ENCODE measurements at places on chromosomes 6 and 20.

DNA sequence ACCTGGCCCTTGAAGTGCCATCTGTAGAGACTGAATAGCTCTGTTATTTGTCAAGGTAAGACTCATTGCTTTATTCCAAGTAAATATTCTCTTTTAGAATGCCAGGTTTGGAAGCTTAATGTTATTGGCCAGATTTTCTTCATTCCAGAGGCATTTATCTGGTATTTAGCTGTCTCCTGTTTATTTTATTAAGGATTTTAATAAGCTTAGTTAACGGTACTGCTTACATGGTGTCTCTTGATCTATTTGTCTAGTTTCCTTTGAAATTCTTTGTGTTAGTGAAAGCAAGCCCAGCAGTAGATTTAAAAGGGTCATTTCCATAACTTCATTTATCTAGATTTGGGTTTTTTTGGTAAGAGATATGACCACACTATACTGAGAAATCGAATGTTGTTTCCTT lies 7.7 kb downstream of the RALY start:
- no peak for DNase-seq

DNA sequence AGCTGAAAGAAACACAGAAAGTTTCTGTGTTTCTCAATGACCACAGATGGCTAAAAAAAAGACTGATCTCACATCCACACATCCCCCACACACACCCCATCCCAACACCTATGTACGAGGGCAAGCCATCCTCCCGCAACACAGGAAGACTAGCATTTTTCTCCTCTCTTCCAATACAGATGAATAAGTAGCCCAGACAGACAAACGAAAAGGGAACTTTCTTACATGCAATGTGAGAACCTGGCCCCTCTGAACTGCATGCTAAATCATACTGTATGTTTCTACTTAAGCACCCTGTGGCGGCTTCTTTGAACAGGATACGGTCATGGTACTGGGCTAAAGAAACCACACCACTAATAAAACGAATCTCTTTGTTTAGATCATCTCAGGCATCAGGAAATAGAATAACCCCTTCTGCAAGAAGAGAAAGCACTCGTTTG lies 116.2 kb downstream of the GMDS start:
- DNase-seq = no peak

GRCh38 chr6:73747289-73747688 lies 51.3 kb downstream of the CD109 start:
- DNase-seq = peak; percentile 67

DNA sequence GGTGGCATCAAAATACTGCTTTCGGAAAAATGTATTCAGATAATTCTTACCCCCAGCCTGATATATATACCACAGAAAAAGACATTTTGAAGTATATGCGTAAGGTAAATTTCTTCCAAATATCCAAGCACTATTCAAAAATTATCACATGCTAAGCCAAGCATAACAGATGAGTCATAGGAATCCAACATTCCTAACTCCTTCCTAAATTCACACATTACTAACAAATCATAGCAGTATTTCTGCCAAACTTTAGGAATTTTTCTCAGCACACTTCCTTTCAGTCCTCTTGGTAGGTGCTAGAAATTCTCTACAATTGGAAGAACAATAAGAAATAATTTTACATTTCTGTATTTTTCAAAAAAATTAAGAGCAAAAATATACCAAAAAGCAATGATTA lies 417.5 kb downstream of the EYS start:
- DNase-seq = no peak

DNA sequence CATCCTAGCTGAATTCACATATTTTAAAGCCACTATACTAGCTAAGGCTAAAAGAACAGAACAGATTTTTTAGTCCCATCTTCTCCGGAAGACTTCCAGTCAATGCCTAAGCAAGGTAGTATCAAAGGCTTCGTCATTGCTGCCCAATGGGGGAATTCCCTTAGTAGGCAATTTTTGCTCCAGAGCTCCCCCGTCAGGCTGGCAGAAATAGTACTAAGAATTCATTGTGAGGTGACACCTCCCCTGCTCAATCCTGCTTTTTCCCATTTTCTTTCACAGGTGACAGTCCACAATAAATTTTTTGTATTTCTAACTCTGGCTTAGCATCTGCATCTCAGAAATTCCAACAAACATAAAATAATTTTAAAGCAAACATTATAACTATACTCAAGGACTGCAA lies 52.8 kb upstream of the SRSF6 start:
- DNase-seq = peak; percentile 21

GRCh38 chr20:57669632-57670031 lies 40.2 kb downstream of the PMEPA1 start:
- no peak for DNase-seq

GRCh38 chr20:24483435-24484080 lies 14.1 kb downstream of the SYNDIG1 start:
- DNase-seq = no peak

- no peak for DNase-seq
Observed at GRCh38 chr6:112332274-112332673, 14.9 kb upstream of the RFPL4B start.

GRCh38 chr6:130907687-130908086 lies 80.5 kb downstream of the SMLR1 start:
- DNase-seq = no peak

GRCh38 chr6:74631564-74631963 lies 574.3 kb downstream of the COL12A1 start:
- no peak for DNase-seq

- no peak for DNase-seq
Observed at GRCh38 chr6:41547799-41548097, 1.6 kb downstream of the FOXP4 start.

- no peak for DNase-seq
Observed at GRCh38 chr6:102686461-102686860, 1293.0 kb downstream of the GRIK2 start.

GRCh38 chr6:134663800-134664535 lies 285.9 kb downstream of the ALDH8A1 start:
- DNase-seq = no peak

DNA sequence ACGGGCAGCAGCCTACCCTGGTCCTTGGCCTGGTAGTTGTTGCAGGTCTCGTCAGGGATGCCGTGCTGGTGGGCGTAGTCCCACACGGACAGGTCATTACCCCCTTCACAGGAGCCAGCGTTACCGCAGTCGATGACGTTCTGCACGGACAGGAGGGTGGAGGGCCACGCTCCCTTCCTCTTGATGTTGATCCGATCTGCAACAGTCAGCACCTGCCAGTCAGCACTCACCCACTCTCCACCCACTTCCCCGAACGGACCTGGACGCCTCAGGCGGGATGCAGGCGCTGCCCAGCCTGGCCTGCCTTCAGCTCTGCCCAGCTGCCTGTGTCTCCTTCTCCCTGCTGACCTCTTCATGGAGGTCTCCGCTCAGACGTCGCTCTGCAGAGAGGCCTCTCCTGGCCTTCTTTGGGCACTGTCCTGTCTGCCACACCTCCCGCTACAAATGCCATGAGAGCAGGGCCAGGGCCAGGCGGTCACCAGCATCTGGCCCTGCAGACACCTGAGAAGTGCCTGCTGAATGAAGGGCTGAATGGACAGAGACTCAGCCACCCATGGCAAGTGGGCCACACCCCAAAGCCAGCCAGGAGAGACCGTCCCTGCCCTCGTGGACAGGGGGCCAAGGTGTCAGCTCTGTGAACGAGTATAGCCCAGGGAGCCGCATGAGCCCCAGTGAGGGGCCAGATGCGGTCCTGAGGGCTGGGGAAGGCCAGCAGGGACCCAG lies 5.4 kb downstream of the CTSZ start:
- no peak for DNase-seq

DNA sequence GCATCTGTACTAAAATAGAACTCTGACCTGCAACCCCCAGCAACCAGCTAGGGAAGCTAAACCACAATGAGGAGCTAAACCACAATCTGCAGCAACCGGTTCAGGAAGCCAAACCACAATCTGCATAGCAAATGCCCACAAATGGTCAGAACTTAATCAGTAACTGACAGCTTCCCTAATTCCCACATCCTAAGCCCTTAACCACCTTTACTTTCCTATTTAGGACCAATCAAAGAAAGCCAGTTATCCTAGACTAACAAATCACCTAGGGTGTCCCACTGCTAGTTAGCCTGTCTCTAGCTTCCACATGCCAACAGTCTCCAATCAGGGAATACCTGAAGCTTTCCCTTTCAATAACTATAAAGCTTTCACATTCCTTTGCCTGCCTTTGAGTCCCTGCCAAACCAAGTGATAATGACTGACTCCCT lies 424.6 kb upstream of the PTCHD4 start:
- DNase-seq = no peak

DNA sequence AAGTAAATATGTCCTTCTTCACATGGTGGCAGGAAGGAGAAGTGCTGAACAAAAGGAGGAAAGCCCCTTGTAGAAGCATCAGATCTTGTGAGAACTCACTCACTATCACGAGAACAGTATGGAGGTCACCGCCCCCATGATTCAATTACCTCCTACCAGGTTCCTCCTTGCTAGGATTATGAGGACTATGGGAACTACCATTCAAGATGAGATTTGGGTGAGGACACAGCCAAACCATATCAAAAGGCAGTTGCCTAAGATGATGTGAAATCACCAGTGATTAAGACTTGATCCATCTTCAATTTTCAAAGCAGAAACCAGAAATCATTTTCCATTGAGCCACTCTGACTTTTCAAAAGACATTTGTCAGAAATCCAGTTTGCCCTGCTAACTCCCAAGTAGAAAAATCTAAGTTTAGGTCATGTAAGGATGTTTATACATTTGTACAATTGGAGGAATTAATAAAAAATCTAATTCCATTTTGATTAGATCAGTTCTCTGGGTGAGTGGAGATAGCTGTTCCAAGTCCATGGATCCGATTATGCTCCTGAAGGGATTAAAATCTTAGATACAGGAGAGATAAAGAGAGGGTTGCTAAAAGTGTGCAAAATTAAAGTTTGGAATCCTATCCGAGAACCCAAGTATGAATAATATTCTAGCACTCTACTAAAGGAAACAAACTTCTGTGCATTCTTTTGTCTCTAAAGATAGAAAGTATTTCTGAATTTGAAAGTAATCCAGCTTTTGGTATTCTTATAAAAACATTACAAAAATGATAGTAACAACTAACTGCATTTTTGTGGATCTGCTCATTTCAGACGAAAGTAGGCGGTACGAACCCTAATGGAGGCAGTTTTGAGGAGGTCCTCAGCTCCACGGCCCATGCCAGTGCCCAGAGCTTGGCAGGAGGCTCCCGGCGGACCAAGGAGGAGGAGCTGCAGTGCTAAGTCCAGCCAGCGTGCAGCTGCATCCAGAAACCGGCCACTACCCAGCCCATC lies 39.5 kb downstream of the HDDC2 start:
- DNase-seq = no peak

DNA sequence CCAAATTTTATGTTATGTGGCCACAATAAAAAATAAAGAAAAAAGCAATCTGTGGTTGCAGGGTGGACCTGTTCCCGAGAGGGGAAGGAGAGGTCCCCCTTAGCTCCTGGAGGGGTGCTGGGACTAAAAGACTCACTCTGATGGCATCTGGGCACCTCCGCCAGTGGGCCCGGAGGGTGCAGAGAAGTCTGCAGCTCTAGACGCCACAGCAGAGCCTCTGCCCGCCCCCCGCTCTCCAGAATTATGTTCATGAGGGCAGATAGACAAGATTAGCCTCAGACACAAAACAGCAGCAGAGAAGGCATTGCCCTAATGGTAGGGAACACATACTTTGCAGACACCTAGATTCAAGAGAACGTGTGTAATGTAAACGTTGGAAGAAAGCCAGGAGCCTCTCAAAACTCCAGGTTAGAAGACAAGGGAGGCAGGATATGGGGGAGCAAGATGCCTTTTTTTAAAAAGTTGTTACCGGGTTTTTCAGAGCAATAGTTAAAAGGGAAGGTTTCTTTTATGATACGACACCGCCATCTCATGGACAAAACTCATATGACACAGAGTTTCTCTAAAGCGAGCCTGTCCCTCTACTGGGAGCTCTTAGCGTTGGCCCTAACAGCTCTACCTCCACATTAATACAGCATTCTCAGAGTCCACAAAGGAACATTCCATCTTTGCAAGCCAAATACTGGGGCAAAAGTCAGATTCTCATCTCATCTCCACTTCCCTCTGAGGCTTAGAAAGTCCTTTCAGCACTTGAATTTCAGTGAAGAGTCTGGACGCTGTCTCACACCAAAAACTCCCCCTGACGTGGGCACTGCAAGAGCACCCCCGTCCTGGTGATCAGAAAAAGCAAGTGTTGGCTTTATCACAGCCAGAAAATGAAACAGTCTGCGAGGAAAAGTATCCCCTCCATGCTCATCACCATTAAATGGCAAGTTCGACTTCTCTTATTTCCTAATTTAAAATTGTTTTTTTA lies 47.2 kb downstream of the FOXF2 start:
- peak; percentile 50 for DNase-seq

DNA sequence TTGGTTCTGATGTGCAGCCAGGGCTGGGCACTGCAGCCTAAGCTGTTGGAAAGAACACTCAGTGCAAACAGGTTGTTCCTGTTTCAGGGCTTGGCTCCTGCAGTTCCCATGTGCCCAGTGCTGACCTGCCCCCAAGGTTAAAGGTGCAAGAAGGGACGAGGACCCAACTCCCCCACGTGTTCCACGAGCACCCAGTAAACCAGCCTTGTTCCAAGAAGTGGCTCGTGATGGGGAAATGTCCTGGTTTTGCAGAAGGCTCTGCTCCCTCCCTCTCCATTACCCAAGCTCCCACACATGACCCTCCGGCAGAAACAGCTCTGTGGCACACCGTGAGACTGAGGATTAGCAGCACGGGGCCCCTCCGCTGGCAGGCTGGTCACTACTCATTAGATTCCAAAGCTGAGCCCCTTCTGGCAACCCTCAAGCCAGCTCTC lies 9.4 kb downstream of the ACSS1 start:
- DNase-seq = no peak

GRCh38 chr6:31172973-31173384 lies 2.5 kb upstream of the POU5F1 start:
- no peak for DNase-seq

GRCh38 chr6:35079311-35080000 lies 61.7 kb downstream of the TCP11 start:
- no peak for DNase-seq

GRCh38 chr6:166201878-166202277 lies 34.2 kb upstream of the TBXT start:
- DNase-seq = no peak

- DNase-seq = no peak
Observed at GRCh38 chr6:88349511-88349910, 183.4 kb upstream of the CNR1 start.

- no peak for DNase-seq
Observed at GRCh38 chr6:31222496-31222895, 49.4 kb downstream of the HLA-C start.

Measured in AML-193 (cell line).